ENCODE measurements at places on chromosomes 7 and 10.

- no peak for DNase-seq
Measured at GRCh38 chr7:33495207-33495606, 365.8 kb downstream of the BBS9 start.

DNA sequence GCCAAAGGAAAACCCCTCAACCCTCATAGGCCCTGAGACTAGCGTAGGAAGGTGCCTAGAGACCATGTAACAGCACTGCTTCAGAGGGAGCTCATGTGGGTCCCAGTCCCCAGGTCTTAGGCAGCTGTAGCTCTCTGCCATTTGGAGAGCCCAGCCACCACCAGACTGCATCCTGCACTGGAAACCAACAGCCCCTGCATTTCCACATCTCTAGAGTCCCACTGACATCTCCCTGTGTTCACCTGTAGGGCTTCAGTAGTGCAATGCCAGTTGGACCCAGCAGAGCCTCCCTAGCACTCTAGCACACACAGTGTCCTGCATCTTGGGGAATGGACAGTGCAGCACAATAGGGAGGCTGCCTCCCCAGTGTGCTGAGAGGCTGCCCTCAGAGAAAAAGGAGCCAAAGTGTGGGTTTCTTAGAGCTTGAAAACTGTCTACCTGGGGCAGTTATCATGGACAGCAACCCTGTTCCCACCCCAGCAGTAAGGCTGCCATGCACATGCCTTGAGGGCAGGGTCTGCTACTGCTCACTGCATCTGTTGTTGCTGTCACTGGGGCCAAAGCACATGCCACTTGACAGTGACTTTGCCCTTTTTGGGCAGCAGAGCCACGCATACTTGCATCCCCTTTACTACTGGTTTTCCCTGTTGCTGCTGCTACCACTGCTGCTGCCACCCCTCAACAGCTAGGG lies 46.7 kb upstream of the ANTXRL start:
- no peak for DNase-seq

DNA sequence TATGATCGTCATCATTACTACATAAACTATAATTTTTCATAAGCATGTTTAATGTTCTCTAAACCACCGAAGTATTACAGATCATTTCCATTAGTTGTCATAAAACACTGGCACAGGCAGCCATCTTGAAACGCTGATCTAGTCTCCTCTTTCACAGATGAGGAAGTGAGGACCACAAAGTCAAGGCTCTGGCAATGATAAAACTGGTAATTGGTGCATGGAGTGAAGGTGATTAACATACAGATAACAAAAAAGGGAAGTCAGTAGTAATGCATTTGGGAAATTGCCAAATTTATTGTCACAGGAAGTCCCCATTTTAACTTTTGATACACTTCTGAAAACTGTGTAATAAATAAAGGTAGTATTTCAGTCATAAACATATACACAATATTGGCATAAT lies 49.3 kb downstream of the FBXL13 start:
- no peak for DNase-seq

DNA sequence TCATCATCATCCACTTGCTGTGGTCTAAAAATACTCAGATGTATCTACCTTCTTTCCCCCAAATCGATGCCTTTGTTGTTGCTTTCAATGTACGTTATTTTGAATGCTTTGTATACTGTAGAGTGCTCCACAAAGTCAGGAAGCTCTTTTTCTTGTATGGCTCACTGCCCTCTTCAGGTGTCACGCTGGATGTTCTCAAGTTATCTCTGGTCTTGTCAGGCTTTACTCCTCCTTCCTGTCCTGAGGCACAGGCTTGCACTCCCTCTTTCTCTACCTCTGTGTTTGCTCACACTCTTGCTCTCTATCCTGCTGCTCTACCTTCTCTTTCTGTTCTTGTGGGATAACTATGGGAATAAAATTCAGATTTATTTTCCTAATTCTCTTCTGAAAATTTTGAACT lies 381.3 kb downstream of the NRG3 start:
- no peak for DNase-seq

- no peak for DNase-seq
Measured at GRCh38 chr7:145152589-145152988, 316.7 kb upstream of the TPK1 start.

GRCh38 chr7:115066634-115067033 lies 144.7 kb downstream of the MDFIC start:
- no peak for DNase-seq

- DNase-seq: no peak
Measured at GRCh38 chr7:114369294-114369693, 45.3 kb upstream of the FOXP2 start.

All from activated T-cell treated with anti-CD3 and anti-CD28 coated beads for 24 hours (primary cell).